Activated CD4-positive, CD25-positive, alpha-beta regulatory T cell treated with anti-CD3 and anti-CD28 coated beads, Interleukin-2, amount 50 U/mL, for 72 hours (primary cell): ENCODE measurements at places on chromosomes 4 and X.

DNA sequence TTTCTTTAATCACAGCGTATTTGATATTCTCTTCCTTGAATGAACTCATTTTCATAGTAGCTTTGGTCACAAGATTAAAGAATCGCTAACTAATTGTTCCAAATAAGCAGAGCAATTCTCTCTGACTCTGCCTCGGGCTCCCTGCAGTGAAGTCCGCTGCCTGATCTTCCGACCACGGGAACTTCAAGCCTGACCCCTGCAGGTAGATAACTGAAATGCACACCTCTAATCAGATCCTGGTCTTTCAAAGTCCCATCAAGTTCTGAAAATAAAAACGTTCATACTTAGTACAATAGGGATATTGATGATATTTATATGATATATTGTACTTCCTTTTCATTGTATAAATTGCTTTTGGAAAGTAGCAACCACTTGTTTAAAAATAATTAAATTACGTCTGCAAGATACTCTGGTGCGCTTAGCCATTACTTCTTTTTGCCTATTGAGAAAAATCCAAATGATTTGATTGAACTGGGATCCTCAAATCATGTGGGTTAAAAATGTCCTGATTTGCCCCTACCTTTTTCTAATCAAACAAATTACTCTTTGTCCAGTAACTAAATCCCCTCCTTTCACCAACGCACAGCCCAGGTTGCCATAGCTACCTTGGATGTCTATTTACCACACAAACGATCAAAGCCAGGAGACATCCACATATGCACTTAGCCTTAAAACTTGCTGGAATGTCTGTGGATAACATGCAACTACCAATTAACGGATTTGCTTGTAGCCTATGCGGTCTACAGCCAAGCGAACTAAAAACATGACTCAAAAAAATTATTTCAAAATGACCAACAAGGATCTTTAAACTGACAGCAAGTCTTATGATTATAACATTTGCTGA lies 4.2 kb downstream of the MID1 start:
- DNase-seq = no peak

- DNase-seq = no peak
These were observed 494.9 kb downstream of the IDS start for GRCh38 chrX:149010013-149010852.

DNA sequence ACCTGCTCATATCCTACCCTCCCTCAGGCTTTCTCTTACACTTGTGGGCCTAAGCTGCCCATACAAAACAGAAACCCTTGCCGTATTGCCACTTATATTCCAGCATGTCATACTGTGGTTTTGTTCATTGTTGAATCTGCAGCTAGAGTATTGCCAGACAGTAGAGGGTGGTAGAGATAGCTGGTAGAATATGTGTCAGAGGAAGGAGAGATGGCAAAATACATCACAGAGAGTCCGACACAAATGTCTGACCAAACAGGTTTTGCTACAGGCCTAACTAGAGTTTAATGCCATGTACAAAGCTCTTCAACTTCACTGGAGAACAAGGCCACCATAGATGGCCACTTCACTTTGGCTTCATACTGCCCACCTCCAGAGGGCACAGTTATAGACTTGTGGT lies 160.1 kb downstream of the EFHC2 start:
- DNase-seq = no peak

GRCh38 chr4:62940229-62940628 lies 1469.0 kb downstream of the TECRL start:
- DNase-seq = no peak

DNA sequence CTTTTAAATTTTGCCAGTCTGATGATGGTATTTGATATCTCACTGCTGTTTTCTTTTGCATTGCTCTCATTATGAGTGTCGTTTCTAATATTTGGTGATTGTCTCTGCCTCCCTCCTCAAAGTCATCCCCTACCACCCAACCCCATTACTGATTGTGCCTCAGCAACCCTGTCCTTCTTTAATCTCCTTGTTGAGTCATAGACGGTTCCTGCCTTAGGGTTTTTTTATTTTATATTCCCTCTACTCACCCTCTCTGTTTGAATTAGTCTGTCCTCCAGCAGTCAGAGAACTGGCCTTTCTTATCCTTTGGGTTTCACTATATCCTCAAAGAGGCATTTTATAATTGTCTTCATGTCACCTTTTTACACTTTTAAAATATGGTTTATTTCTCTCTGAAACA lies 409.3 kb upstream of the CPEB2 start:
- no peak for DNase-seq

DNA sequence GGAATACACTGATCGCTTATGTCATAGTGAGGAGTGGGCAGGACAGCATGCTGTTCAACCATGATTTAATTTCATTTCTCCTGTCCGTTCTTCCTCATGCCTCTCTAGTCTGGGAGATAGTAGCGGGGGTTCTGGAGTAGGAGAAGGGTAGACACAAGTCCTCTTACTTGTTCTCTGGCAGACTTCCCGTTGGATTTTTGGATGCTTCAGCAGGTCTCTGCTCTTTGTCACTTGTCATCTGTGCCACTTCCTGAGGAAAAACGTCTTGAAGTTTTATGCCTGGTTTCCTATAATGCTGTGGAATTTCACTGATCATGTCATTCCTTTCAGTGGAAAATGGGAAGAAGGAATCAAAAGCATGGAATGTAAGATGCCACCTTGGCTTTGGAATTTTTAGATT lies 154.7 kb downstream of the GATB start:
- DNase-seq = no peak

GRCh38 chrX:140710710-140711109 lies 1.2 kb downstream of the LINC00632 start:
- DNase-seq = no peak

GRCh38 chr4:47915378-47915777 lies 995 bp upstream of the NFXL1 start:
- no peak for DNase-seq

- DNase-seq = no peak
These were observed 194.7 kb downstream of the FBXO8 start for GRCh38 chr4:174088795-174089194.

- no peak for DNase-seq
These were observed 58.9 kb downstream of the NAF1 start for GRCh38 chr4:163107754-163108153.

GRCh38 chrX:9291629-9292028 lies 173.2 kb upstream of the TBL1X start:
- DNase-seq = no peak

GRCh38 chrX:130523460-130524394 lies 121.9 kb downstream of the RBMX2 start:
- no peak for DNase-seq

DNA sequence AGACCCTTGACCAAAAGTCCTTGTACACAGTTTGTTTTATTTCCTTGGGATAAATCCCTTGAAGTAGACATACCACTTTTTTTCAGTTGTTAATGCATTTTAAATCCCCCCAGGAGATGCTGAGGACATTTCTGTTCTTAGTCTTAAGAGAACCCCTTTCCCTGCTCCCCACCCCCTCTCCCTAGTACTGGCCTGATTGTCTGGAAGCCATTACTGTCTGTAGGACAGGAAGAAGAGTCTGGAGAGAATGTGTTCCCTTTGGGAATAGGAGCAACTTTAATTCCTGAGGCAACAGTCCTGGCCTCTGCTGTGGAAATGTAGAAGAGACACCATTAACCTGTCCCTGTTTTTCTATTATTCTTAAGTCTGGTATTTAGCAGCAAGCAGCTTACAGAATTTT lies 52.3 kb upstream of the TMEM131L start:
- no peak for DNase-seq

DNA sequence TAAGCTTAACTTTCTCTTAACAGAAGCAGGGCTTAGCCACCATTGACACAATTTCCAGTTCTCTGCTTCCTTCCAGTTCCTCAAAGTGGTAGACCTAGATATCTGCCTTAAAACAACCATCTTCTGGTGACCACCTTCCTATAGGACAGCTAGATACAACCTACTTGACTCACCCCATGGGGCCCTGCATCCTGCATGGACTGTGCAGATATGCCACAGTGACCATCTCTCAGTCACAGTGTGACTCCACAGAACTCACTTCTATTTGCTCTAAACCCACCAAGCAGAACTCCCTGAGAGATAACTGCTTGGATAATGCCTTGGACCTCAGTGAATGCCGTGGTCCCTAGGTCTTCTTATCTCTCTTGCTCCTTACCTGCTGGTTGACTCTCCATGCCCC lies 621.6 kb downstream of the IQCM start:
- no peak for DNase-seq

DNA sequence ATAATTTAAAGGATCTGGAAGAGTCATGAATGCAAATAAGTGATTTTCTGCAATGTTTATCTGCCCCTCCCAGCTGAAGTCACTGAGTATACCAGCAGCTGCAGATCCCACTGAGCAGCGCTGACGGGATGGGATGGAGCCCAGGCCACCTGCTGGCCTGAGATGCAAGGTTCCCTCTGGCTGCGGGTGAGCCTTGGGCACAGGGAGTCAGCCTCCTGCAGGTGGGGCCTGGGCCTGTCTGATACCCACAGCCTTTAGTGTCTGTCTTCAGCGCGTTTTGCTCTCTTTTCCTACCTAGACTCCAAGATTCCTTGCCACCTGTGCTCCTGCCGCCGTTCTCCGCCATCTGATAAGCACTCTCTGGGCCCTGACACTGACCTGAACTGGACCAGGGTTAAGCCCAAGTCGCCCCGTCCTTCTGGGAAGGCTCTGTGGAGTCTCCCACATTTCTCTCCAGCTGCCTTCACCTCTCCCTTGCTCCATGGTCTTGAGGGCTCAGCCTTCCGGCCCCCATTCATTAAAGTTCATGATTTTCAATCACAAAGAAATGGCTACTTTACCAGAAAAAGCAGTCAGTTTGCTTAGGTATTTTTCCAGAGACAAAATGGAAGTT lies 223.1 kb upstream of the FAT1 start:
- DNase-seq = no peak

GRCh38 chr4:169346840-169347239 lies 76.1 kb upstream of the SH3RF1 start:
- no peak for DNase-seq

DNA sequence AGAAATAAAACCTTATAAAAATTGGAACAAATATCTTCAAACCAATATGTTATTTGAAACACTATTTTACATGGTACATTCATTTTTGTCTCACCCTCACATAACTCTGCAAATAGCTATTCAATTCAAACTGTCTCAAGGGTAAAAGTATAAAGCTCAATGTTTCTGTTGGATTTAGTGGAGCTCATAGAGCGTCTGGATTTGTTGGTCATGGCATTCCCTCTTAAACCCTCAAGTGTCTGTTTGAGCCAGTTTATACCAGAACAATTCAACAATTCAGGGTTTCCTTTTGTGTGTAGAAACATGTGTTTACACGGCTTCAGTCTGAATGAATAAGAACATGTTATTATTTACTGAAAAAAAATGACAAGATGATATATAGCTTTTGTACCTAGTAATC lies 161.6 kb downstream of the PCDH18 start:
- no peak for DNase-seq

DNA sequence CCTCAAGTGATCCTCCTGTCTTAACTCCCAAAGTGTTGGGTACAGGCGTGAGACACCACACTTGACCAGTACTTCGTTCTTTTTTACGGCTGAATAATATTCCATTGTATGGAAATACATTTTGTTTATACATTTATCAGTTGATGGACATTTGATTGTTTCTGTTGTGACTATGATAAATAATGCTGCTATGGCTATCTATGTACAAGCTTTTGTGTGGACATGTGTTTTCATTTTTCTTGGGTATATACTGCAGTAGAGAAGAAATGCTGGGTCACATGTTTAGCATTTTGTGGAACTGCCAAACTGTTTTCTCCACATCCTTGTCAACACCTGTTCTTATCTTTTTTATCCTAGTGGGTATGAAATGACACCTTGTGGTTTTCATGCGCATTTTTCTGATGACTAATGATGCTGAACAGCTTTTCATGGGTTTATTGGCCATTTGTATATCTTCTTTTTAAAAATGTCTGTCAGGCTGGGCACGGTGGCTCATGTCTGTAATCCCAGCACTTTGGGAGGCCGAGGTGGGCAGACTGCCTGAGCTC lies 37.3 kb downstream of the SAT1 start:
- no peak for DNase-seq

DNA sequence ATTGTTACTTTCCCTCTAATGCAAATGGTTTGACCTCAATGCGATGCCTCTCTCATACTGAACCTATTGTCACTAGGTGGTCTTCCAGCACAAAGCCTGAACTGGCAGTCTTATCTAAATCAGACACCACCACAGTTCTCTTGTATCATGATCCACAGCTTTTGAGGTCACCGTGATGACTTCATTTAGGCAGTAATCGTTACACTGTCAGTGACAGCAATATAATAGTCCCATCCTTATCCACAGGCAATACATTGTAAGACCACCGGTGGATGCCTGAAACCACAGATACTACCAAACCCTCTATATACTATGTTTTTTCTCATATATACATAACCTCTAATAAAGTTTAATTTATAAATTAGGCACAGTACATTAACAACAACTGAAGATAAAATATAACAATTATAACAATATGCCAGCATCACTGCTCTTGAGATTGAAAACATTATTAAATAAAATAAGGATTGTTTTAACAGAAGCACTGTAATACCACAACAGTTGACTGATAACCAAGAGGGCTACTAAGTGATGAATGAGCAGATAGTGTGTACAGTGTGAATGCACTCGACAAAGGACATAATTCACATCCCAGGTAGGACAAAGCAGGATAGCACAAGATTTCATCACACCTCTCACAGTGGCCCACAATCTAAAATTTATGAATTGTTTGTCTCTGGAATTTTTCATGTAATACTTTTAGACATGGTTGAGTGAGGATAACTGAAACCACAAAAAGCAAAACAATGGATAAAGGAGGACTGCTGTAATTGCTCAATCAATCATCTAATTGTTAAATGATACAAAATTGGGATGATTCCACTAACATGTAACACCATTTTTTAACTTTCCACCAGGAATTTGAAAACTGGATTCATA lies 419.4 kb downstream of the CENPC start:
- no peak for DNase-seq

- DNase-seq = no peak
These were observed 213.5 kb downstream of the CBR4 start for GRCh38 chr4:168796362-168797106.

DNA sequence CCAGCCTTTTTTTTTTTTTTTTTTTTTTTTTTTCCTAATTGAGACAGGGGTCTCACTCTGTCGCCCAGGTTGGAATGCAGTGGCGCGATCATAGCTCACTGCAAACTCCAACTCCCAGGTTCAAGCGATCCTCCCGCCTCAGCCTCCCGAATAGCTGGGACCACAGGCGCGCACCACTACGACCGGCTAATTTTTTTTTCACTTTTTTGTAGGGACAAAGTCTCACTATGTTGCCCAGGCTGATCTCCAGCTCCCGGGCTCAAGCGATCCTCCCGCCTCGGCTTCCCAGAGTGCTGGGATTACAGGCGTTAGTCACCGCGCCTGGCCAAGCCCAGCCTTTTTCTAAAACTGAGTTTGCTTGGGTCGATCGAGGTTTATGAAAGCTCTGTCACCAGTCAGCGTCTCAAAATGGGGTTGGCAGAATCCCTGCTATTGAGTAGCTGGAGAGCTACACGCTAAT lies 1.3 kb upstream of the OTUD5 start:
- DNase-seq = no peak

- no peak for DNase-seq
These were observed 210.0 kb downstream of the SOWAHB start for GRCh38 chr4:76687746-76688448.

GRCh38 chr4:152460488-152460887 lies 75.4 kb downstream of the FBXW7 start:
- DNase-seq = no peak
